Spleen (tissue), 13 donors: ENCODE measurements at places on chromosomes 5 and 9. TPM values are rescaled to one million over a fixed set of nuclear protein-coding genes. Genes with fewer than 3 reads are reported as not detected.

The KIF4B gene
- total RNA-seq, result 0.06 TPM

The PLAC8L1 gene
- total RNA-seq, result not detected

The APBA1 gene
- 28.2 TPM for total RNA-seq

The WDR38 gene
- total RNA-seq, result not detected

The SPATA31D4 gene
- total RNA-seq, result not detected

The DMAC1 gene
- 15.5 TPM for total RNA-seq

The GLDC gene
- 0.65 TPM for total RNA-seq

The ARID3C gene
- total RNA-seq, result not detected

The UNC13B gene
- 18.7 TPM for total RNA-seq

The CCDC180 gene
- 4.6 TPM for total RNA-seq

The SH3TC2 gene
- 1.2 TPM for total RNA-seq

The NUTM2G gene
- total RNA-seq, result not detected

The CCDC192 gene
- not detected for total RNA-seq

The GMCL2 gene
- not detected for total RNA-seq

The PCDHA10 gene
- 1.4 TPM for total RNA-seq

The LCNL1 gene
- 3.6 TPM for total RNA-seq

The SOX30 gene
- total RNA-seq, result not detected

The LCN9 gene
- not detected for total RNA-seq

The LCP2 gene
- total RNA-seq, result 186 TPM

The PCDH1 gene
- 5.2 TPM for total RNA-seq

The DOCK8 gene
- 245 TPM for total RNA-seq

The PCDHGA11 gene
- total RNA-seq, result 2.5 TPM
